ENCODE measurements at places on chromosomes 3 and 15.

GRCh38 chr3:152664766-152665165 lies 170.2 kb upstream of the P2RY1 start:
- DNase-seq, result no peak

DNA sequence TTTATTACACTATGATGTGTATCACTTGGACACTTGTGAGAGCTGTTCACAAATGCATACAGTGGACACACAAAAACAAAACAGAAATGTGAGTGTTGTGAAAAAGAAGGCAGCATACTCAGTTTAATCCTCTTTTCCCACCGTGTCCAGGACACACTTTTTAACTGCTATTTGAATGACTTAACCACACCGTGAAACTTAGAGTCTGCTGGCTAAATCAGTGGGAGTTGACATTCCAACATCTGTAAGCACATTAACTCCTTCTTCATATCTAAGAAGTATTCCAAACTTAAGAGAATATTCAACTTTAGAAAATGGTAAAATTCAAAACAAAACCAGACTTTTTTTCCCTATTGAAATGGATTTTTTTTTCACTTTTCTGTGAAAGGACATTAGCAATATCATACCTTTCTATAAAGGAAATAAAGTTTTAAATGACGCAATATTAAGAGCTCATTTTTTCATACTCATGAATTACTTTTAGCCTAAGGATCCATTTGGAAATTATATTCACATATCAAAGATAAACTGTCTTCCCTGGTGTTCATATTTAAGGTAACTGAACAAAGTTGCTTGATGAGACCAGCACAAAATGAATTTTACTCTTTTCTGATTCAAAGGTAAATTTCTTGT lies 316.6 kb downstream of the RBMS3 start:
- no peak for DNase-seq

DNA sequence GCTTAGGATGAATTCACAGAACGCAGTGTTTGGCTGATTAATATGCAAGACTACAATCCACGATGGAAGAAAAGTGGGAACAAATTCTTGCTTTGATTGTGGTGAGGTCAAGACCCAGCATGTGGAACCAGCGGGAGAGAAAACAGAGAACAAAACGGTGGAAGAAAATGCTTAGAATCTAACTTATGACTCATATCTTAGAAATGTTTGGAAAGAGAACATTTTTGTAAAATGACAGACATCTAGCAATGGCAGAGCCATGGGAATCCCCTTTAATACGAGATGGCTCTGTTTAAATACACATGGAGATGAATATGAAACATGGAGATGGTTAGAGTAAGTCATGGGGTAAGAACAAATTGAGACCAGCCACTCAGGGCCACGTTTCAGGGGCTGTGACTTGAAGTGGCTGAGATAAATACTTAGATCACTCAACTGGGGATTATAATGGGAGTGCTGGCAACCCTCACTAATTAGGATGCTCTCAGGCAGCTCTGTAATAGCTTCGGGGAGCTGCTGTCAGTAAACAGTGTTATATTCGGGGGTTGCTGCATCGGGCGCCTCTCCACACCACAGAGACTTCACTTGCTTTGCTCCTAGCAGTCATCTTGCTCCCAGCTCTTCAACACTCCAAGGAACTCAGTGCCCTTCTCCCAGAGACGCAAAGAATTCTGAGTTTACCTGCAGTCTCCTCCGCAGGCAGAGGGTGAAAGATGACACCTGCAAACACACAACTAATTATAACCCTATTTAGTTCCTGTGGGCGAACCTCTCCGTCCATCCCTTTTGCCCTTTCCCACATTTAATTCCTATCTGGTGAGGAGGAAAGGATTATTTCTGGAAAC lies 68.0 kb upstream of the ONECUT1 start:
- no peak for DNase-seq

DNA sequence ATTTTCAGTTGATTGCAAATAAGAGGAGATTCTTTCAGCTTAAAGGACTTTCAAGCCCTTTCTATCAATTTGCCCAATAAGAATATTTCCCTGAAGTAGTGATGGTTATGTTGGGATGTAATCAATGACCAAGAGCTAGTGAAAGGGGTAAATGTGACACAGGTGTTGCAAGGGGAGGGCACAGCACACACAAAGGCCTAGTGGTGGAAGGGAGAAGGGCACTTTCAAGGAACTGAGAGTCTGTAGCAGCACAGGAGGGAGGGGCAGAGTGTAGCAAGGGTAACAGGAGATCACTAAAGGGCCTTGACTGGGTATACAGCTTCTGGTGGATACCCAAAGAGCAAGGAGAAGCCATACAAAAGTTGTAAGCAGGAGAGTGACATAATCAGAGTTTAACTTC lies 217.8 kb upstream of the ARHGEF26 start:
- DNase-seq, result no peak

GRCh38 chr3:59341459-59341858 lies 291.6 kb upstream of the CFAP20DC start:
- DNase-seq, result no peak

Measured in stimulated activated CD8-positive, alpha-beta memory T cell treated with anti-CD3 and anti-CD28 coated beads, Interleukin-4, amount 100 ng/mL, for 4 hours (primary cell).